ENCODE measurements at places on chromosomes 16 and 17.

DNA sequence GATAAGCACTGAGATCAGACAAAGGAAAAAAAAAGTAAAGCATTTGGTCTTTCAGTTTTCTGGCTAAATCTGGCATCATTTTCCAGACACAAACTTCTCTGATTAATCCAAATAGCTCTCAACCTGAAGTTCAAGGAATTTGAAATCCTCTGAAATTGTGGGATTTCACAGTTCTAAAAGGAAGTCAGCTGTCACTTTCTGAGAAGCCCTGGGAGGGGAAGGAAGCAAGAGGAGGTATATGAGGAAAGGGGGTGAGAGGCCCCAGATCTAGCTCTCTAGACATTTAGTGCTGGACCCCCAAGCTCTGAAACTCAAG is 17.5 kb upstream of the HOXB9 start:
- no peak for DNase-seq

GRCh38 chr17:68378268-68379176 is 78.8 kb downstream of the WIPI1 start:
- DNase-seq, result peak; percentile 95

GRCh38 chr17:78972507-78973105 is 7.1 kb downstream of the LGALS3BP start:
- DNase-seq, result no peak

GRCh38 chr17:76547183-76547641 is 7.4 kb downstream of the PRCD start:
- peak; percentile 47 for DNase-seq

DNA sequence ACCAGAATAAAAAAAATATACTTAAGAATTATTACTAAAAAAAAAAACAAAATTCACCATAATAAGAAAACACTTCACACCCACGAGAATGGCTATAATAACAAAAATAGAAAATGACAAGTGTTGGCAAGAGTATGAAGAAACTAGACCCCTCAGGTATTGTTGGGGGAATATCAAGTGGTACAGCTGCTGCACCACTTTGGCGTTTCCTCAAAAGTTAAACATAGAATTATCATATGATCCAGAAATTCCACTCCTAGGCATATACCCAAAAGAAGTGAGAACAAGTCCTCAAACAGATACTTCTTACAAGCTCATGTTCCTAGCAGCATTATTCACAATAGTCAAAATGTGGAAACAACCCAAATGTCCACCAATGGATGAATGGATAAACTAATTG is 26.3 kb downstream of the AMFR start:
- DNase-seq, result no peak

GRCh38 chr17:34669511-34669910 is 90.1 kb downstream of the TMEM132E start:
- no peak for DNase-seq

DNA sequence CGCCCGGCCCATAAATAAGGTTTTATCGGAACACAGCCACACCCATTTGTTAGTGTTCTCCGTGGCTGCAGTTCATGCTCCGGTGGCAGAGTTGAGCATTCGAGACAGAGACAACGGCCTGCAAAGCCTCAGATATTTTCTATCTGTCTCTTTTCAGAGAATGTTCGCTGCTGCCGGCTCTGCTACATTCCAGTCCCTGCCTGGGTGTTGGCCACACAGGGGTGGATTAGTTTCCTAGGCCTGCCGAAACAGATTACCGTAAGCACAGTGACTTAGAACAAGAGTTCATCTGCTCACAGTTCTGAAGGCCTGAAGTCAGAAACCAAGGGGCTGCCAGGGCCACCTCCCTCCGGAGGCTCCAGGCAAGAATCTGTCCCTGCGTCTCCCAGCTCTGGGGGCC is 19.1 kb upstream of the GSG1L start:
- DNase-seq, result no peak

DNA sequence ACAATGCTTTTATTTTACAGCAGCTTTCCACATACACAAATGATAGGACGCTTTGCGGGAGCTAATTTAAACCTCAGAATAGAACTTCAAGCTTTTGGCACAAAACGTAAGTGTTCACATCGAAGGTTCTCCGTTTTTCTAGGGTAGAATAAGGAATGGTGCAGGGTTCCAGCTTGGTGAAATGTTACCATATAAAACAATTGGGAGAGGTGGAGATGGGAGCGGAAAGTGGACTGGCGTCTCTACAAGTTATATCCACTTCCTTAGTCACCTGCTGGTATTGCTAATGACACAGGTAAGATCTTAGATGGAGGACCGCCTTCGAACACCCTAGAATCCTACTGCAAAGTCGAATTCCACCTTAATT is 1.7 kb upstream of the NXN start:
- DNase-seq, result no peak

- DNase-seq, result no peak
These were observed 551.9 kb upstream of the CA10 start for GRCh38 chr17:52710363-52710901.

DNA sequence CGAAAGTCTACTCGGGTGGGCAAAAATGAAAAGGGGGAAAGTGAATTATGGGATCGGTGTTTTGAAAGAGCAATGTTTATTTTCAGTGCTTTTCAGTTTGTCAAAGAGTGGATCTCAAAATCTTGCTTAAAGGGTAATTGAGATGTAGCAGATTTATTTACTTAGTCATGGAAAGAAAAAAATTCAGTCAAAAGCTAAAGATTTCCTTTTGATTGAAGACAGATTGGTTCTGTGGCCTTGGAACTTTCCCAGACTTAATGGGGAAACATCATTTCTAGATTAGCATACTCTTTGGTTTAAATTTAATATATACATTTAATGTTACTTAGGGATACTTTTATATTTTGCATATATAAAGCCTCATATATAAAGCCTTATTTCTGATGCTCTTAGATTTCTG is 20.6 kb downstream of the PRKAR1A start:
- DNase-seq, result no peak

- no peak for DNase-seq
These were observed 22.4 kb downstream of the SPNS2 start for GRCh38 chr17:4520894-4521600.

All from left ventricle myocardium inferior (tissue), 1 donor.